ENCODE measurements at places on chromosomes 3 and 15.

DNA sequence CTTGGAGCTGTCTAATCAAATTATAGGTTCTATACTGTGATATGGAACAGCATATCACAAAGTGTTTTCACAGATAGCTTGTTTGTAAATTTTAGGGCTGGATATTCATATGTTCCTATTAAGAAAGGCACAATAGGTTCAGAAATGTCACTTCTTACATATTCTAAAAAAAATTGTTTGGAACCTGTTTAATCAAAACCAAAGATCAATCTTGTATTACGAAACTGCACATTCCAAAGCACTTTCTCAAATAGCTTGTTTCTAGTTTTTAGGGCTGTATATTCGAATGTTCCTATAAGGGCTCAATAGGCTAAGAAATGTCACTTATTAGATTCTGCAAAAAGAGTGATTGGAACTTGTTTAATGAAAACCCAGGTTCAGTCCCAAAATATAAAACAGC, 67.4 kb upstream of the OSBPL11 start:
- DNase-seq = no peak

DNA sequence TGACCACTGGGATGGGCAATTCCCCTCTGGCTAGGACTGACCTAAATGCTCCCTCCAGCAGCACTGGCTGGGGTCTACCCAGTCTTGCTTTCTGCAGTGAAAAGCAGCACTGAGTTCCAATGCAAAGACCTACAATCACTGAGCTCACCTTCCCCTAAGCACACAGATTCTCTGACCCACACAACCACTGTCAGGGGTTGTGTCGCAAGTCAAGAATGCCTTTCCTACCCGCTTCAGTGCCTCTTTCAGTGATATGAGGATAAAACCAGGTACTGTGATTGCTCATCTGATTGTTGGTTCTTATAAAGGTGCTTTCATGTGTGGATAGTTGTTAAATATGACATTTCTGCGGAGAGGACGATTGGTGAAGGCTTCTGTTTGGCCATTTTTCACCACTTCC, 345.6 kb downstream of the GAP43 start:
- no peak for DNase-seq

DNA sequence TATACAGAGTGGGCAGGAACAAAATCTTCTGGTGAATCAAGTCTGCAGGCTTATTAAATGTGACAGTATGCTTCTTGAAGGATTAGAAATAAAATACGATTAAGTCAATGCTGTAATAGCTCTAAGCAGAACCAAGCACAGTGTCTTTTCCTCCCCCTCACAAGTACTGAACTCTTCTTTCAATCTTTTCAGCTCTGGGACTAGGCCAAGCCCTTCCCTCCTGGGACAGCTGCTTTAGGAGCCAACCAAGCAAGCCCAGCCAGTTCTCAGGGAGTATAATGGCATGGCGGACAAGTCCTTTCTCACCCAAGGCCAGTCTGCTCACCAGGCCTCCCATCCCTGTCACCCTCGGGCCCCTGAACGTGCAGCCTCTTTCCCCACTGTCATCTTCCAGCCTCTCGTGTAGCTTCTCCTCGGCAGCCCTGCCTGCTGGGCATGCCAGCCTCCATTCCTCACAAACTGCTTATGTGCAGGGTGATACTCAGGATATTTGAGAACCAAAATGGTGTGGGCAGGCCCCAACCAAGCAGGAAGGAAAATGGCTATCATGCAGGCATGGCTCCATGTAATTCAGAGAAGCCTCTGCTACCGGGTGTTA, 8.4 kb upstream of the PPP1R2 start:
- no peak for DNase-seq

DNA sequence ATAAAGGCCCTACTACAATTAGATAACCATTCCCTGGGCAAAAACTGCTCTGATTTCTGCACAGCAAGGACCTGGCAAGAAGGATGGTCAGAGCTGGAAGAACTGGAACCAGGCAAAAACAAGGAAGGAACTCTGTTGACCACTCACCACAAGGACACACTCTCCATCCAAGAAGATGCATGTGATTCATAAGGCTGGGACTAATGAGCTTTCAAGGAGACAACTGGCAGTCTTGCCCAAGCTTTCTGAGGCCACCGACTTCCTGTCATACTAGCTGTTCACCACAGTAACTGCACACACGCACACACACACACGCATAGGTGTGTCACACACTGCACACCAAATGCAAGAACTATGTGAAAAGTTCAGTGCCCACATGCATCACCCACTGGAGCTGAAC, 256.6 kb downstream of the OCA2 start:
- DNase-seq = no peak

- DNase-seq = no peak
Measured at GRCh38 chr15:90876046-90876445, 7.7 kb downstream of the FURIN start.

GRCh38 chr3:114057011-114057347, 442 bp downstream of the QTRT2 start:
- DNase-seq = no peak

GRCh38 chr3:180177255-180177654, 140.5 kb upstream of the PEX5L start:
- no peak for DNase-seq

DNA sequence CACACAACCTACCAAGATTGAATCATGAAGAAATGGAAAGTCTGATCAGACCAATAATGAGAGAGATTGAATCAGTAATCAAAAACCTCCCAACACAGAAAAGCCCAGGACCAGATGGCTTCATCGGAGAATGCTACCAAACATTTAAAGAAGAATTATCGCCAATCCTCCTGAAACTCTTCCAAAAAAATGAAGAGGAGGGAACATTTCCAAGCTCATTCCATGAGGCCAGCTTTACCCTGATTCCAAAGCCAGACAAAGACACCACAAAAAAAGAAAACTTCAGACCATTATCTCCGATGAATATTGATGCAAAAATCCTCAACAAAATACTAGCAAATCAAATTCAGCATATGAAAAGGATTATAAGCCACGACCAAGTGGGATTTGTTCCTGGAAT, 94.1 kb downstream of the SENP2 start:
- DNase-seq = no peak

GRCh38 chr3:168289471-168290008, 193.8 kb upstream of the GOLIM4 start:
- no peak for DNase-seq

DNA sequence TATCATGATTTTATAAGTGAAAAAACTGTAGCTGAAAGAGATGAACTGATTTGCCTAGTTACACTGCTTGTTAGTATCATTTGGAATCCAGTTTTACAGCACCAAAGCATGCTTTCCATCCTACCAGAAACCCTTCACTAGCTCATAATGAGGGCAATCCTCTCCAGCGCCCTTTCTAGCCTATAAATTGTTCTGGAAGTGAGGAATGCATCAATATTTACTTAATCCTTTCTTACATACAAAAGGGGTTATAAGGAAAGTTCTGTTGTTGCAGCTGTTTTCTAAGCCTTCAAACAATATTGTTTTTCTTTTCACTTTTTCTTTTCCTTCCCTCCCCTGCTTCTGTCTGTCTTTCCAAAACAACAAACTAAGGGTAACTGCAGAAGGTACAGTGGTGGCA, 11.0 kb upstream of the PCCB start:
- no peak for DNase-seq

DNA sequence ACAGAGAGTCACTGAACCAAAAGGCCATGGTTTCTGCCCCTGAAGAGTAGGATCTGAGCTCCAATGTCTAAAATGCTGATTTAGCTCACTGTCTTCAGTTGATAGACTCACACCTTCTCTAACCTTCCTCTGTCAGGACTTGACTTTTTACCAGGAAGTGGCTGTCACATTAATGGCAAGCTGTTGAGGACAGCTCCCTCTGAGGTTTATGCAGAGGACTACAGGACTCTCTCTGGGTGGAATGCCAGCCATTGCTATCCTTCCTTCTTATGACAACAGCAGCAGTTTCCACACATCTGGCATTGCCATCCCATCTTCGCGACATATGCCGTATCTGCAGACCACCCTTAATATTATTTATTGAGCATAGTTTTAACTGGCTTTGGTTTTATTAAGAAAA, 103.8 kb upstream of the PRICKLE2 start:
- DNase-seq = no peak

DNA sequence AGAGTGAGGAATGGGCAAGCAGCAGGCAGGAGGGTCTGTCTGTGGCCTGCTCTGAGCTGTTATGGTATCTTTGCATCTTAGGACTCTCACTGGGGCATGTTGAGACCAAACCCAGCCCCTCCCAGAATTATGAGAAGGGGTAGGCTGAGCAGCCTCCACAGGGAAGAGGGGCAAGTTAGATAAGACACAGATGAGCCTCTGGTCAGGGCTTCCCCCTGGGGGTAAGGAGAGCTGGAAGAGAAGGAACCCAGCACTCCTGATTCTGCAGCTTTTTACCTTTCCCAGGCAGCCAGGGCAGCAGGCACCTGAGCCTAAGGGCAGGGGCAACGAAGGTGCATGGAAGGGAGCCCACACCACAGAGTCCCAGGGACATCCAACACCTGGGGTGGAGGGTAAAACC, 19.3 kb downstream of the DUOX1 start:
- no peak for DNase-seq

GRCh38 chr15:101156509-101157159, 95.2 kb downstream of the CHSY1 start:
- no peak for DNase-seq

DNA sequence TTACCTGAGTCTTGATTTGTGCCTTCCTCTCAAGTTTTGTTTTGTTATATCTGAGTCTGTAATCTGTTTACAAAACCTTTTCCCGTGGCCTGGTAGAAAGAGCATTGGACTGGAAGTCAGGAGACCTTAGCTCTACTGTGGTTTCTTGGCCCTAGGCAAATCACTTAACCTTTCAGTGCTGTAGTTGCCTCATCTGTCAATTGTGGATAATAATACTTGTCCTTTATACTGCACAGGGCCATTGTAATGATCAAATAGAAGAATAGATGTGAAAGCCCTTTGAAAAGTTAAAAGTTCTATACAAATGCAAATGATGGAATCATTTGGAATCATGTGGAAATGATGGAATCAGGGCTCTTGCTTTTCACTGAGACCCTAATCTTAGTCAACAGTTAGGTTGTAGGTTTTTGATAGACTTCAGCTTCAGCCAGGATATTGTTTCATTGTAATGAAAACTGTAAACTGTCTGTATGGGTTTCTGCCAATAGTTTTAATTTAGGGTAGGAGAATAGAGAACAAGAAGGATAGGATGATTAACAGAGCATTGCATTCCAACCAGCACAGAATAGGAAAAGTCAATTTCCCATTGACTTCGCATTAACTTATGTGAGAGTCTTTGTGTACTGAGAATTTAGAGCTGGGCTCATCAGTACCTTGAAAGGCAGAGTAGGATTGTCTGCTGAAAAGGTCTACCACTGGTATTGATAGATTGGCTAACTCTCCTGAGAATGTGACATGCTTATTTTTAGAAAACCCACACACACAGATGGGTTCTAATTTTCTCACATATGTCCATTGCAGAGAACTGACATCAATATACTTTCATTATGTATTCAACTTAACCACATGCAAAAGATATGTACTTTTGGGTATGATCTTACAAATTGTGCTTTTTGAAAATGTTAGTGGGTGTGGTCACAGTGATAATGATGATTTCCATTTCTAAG, 21.8 kb downstream of the MAP2K5 start:
- DNase-seq = no peak

DNA sequence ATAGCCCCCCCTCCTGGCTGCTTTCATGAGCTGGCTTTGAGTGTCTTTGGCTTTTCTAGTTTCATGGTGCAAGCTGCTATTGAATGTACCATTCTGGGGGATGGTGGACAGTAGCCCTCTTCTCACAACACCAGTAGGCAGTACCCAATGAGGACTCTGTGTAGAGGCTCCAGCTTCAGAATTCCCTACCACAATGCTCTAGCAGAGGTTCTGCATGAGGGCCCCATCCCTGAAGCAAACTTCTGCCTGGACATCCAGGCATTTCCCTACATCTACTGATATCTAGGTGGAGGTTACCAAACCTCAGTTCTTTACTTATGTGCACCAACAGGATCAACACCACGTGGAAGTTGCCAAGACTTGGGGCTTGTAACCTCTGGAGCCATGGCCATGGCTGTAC, 1742.9 kb downstream of the SI start:
- DNase-seq = no peak

- no peak for DNase-seq
Measured at GRCh38 chr3:107065094-107065861, 312.0 kb upstream of the CCDC54 start.

DNA sequence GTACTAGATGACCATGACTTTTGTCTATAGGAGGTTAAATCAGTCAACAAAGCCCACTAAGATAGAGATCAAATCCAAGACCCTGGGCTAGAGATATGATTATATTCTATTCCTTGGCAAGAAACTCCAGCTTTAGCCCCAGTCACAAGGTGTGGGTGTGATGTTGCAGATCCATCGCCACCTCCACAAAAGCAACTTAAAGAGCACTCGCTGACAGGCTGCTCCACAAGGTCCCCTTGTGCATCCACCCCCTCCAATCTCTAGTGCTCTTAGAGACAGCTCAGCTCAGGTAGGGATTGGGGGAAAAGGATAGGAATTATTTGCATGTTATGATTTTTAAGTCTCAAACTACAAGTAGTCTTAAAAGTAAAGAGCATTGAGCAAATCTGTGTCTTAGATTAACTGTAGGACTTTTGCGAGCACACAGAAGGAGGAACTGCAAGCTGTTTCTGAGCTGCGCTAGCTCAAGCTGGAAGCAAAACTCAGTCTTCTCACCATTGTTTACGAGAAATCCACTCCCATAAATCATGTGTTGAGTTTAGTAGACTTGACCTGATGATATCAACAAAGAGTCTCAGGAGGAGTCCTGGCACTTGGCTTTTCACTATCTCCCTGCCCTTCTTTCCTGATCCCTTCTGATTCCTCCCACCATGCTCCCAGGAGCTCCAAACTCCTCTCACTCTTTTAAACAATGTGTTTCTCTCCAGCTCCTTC, 177.6 kb downstream of the STAC start:
- DNase-seq = no peak

DNA sequence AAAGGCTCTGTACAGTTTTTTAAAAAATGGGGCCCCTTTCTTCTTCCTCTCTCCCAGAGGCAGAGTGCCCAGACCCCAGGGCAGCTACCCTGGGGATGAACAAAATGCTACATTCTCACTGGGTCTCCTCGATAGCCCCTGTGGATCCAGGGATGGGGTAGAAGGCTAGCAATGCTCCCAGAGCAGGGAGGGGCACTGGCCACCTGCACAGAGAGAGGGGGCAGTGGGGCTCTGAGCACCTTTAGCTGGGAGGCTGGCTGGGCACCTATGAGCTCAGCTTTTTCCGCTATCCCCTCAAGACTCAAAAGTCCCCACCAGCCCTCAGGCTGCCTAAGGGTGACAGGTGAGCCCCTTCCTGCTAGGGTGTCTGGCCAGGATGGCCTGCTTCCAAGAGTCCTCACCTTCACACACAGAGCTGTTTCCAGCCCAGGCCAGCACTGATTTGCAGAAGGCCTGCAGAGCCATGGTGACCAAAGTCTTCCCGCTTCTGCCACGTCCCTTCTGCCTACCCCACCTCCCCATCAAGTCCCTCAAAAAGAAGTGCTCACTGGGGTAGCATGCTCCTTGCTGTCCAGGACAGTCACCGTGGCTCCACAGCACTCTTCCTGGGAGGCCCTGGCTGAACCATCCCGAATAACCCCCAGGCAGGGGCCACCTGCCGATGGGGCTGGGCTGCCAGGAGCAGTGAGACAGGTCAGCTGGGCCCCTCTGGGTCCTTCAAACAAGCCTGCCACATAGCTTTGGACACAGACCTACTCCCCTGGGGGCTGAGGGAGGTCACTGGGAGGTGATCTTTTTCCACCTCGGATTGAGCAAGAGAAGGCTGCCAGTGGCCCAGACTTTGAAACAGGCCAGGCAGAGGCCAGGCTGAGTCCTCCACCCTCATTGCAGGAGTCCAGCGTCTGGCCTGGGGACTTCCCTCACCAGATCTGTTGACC, 20.4 kb downstream of the BMF start:
- DNase-seq = no peak

All from activated CD4-positive, alpha-beta T cell treated with anti-CD3 and anti-CD28 coated beads, Interleukin-2, amount 50 U/mL, for 1 hour (primary cell).